ENCODE measurements at places on chromosomes 11 and 22.

- DNase-seq, result no peak
These were observed 59.6 kb upstream of the SHANK2 start for GRCh38 chr11:71311928-71312510.

DNA sequence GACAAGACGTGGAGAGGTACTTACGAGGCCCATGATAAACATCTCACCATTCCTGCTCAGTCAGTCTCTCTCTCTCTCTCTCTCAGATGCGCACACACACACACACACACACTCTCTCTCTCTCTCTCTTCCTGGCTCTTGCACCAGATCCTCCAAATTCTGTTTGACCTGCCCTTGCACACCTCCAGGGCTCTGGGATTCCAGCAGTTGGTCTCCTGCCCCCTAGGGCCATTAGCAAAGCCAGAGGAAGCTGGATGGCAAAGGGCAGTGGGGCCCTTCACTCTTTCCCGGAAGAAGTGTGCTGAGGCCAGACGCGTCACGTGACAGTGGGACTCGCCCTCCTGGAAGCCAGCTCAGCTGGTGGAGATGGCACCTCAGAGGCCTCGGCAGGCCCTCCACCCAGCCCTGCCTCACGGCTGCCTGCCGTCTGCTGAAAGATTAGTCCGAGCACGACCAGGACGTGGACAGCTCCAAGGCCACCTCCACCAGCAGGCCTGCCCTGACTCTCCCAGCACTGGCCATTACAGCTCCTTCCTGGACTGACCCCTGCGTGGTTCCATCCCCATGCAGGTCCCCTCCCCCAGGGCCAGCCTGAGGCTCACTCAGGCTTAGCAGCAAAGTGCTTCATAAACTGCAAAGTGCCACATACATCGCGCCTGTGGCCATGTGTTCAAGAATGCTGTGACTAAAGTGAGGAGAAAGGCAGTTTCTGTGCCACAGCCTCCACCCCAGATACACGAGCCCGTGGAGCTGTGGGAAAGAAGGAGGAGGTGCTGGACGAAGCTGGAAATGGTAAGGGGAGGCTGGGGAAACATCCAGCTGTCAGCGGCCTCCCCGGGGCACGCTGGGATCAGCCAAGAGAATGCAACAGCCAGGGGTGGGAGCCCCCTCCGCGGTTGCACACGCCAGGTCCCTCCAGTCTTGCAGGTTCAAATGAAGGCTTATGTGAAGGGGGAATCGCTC lies 3.7 kb downstream of the PDGFB start:
- DNase-seq, result peak; percentile 35

GRCh38 chr22:25193548-25193947 lies 6.1 kb upstream of the CRYBB3 start:
- DNase-seq, result peak; percentile 70

DNA sequence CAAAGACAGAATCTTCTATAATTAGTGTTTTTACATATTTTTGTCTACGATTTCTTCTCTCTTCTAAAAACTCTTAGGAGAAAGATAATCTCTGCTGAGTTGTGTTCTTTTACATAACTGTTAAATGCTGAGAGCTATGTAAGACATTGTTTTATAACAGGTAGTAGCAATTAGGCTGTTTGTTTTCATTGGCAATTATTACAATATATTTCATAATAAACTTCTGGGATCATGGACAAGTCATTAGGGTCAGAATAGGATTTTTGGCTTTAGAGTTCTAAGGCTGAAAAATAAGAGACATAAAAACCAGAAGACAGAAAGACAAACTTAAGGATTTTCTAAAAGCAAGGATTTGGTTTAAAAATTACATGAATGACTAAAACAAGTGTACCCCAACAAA lies 120.8 kb downstream of the DCDC1 start:
- DNase-seq, result no peak

- no peak for DNase-seq
These were observed 39.2 kb downstream of the BRD1 start for GRCh38 chr22:49788504-49788903.

- DNase-seq, result peak; percentile 95
These were observed 879 bp downstream of the TMEM121B start for GRCh38 chr22:17120281-17120680.

- no peak for DNase-seq
These were observed 38.4 kb upstream of the EMID1 start for GRCh38 chr22:29167032-29167911.

DNA sequence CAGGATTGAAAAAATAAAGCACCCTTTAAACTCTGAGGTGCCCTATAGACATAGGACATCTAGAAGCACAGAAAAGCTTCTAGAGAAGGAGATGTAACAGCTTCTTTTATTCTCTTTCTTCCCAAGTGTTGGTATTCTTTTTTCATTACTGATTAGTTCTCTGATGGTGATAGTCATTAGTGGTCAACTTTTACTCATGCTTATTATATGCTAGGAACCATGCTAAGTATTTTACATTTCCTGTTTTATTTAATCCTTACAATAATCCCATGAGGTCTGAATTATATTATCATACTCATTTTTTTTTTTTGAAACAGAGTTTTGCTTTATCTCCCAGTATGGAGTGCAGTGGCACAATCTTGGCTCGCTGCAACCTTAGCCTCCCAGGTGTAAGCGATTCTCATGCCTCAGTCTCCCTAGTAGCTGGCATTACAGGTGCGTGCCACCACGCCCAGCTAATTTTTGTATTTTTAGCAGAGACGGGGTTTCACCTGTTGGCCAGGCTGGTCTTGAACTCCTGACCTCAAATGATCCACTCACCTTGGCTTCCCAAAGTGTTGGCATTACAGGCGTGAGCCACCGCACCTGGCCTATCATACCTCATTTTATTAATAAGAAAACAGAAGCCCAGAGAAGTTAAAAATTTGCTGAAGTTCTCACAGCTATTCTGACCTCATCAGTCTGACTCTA lies 3.0 kb downstream of the C11orf52 start:
- no peak for DNase-seq

DNA sequence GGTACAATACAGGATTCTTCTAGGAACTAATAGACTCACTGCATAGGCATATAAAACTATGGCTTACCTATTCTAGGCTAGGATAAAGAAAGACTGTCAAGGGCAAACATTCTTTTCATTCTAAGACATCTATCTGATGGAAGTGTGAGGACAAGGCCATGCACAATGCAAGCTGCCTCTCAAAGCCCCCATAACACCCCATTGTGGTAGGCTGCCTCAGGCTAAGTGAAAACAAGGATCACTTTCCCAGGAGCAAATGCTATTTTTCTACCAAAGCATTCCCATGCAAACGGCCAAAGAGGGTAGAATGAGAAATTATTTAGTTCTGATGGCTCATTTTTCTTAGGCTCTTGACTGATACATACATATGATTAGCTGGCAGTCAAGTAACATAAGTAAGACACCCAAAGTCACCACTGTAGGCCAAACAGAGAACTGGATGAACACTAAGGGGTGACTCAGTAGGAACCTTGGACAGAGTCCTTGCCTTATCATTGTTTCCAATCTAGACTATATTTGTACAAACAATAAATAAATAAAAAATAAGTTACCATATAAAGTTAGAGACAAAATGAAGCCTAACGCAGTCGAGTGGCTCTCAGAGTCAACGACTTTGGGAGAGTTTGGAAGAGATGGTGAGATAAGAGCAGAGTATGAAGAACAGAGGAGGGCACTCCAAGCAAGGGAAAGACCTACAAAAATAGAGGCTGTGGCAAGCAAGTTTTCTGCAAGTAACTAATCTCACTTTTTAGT lies 303.6 kb downstream of the SBF2 start:
- no peak for DNase-seq

DNA sequence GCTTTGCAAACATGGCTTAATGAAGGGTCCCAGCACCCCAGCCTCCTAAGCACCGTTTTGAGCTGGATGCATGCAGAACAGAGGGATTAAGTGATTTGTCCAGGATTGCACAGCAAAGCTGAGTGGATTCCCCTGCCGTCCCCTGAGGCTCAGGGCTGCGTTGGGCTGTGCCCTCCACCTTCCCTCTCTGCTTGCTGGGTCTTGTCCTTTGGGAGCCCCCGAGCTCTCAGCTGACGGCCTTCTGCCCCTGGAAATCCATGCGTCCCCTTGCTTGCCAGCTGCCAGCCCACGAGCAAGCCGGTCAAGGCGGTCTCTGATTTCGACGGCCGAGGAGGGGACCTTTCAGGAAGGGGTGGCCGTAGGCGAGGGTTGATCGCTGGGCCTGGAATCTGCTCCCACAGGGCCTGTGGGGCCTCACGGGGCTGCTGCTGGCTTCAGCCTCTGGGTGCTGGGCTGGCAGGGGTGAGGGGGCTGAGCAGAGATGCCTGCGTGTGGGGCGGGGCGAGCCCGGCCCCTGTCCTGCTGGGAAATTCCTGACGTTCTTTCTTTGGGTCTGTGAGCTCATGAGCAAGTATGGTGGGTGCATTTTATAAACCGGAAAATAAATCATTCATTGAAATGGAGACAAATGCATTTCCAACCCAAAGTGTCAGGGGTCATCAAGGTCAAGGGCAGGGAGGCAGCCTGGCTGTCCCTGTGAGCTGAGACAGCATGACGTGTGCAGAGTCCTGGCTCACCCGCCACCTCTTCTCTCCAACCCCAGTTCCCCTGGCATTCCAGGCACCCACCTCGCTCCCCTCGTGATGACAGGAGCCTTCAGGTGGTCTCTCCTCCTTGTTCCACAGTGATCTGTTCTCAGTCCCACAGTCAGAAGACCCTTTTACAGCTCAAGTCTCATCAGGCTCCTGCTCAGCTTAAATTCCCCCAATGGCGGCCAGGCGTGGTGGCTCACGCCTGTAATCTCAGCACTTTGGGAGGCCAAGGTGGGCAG lies 28.1 kb downstream of the FGF4 start:
- no peak for DNase-seq

DNA sequence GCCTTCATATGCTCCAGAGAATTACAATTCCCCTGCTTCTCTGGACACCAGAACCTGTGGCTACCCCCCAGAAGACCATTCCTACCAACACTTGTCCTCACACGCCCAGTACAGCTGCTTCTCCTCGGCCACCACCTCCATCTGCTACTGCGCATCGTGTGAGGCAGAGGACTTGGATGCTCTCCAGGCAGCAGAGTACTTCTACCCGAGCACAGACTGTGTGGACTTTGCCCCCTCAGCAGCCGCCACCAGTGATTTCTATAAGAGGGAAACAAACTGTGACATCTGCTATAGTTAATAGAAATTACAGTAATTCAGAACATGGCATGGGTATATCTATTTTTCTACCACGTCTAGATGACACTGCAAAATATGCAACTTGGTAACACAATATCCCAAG lies 9.8 kb downstream of the POU2AF3 start:
- DNase-seq, result no peak

DNA sequence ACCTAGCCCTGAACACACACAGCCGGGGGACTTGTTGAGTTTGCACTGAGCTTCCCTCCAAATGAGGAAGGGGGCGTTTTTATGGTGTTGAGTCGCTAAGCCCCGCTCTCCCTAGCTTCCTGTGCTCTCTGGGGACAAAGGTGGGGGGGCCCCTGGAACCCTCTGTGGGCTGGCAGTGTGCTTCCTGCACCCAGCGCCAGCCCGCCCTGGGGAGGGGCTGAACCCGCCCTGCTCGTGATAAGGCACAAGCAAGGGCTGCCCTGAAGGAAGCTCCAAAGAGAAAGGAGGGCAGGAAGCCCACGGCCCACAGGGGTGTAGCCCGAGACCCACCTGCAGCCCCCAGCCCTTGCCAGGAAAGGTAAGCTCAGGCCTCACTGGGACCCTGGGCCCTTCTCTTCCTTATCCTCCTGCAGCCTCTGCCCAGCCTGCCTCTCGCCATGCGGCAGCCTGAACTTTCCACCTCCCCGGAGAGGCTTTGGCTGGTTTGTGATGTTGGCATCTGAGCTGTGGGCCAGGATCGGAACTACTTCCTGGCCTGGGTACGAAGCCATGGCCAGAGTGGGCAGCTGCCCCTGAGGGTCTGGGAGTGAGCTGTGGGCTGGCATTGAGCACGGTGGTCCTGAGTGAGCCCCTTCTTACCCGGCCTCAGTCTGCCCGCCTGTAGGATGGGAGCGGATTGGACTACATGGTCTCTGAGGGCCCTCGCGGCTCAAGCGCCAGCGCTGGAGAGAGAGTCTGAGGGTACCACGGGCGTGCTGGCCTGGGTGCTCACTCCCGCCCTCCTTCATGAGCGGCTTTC lies at the start of gene FERMT3:
FERMT3 (plus strand) TSS at position 265 of the 799 bp plus-strand sequence. CDS start 644 bp downstream, outside the sequence.
- no peak for DNase-seq

DNA sequence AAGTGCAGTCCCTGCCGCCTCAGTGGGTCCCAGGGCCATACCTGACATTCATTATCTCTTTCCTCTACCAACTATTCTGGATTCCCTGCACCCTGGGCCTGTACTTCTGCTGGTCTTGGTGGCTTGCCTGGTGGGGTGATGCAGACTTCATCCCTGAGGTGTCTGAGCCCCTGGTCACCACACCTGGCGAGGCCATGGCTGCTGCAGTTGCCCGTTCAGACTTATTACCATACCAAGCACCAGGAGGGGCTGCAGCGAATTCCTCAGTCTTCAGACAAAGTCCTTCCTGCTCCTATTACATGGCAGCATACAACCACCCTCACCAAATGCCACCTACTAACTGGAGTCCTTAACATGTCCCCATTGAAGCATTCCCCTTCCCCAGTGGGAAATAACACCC lies 73.0 kb upstream of the SLC22A12 start:
- no peak for DNase-seq

GRCh38 chr11:60762851-60763691 lies 6.4 kb downstream of the MS4A15 start:
- DNase-seq, result peak; percentile 48

DNA sequence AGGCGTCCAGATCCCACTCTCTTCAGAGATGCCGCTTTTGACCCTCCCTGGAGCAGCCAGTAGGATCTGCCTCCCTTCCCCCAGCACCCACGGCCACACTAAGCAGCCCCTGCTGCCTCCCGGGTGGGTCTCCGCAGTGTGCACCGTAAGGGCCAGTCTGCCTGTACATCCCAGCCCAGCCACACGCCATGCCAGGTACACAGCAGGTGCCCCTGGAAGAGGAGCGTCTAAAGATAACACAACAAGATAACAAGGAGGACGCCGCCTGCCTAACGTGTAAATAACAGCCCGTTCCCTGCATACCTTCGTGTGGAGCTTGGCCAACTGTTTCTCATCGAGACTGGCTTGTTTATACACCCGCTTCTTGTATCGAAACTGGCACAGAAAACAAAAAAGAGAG lies 139.4 kb downstream of the SHANK2 start:
- DNase-seq, result no peak

GRCh38 chr11:91664521-91664920 lies 560.1 kb upstream of the FAT3 start:
- peak; percentile 3 for DNase-seq
